ENCODE measurements at places on chromosomes 6 and 20.

DNA sequence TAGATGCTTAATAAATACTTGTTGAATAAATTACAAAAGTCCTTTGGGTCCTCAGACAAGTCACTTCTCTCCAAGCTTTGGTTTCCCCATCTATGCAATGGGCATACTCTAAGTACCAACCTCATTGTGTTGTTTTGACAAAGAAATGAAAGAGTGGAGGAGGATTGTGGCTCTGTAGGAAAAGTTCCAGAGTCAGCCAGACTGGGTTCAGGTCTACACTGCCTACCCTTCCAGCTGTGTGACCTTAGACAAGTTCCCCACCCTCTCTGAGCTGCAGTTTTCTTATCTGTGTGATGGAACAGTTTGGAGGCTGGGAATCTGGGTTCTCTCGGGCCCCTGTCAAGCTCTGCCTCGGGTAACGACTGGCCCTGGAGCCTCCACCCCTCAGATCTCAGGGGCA, 53.9 kb downstream of the SNAI1 start:
- DNase-seq, result no peak

DNA sequence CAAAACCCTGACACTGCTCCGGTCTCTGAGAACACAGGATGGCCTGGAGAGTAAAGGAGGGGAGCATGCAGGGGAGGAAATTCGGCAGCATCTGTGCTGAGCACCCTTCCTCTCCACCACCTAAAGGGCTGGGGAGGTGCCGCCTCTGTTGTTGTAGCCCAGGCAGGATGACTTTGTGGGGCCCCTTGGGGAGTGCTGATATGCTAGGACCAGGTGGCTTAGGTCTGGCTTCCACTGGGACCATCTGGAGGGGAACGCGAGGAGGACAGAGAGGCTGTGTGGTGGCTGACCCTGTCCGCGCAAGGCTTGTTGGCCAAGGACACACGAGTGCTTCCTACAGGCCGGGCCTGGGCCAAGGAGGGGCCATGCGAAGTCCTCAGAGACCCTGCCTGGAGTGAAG, 9.9 kb upstream of the RPS6KA2 start:
- DNase-seq, result no peak

DNA sequence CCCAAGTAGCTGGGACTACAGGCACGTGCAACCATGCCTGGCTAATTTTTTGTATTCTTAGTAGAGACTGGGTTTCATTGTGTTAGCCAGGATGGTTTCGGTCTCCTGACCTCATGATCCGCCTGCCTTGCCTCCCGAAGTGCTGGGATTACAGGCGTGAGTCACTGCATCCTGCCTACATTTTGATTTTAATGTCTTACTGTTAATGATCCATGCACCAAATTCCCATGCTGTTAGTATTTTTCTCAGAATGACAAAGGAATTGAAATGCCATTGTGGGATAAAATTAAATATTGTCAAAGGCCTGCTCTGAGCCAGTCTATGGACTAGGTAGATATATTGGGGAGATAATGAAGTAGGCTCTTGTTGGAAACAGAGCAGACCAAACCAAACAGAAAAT, 28.2 kb downstream of the CBFA2T2 start:
- DNase-seq, result no peak

DNA sequence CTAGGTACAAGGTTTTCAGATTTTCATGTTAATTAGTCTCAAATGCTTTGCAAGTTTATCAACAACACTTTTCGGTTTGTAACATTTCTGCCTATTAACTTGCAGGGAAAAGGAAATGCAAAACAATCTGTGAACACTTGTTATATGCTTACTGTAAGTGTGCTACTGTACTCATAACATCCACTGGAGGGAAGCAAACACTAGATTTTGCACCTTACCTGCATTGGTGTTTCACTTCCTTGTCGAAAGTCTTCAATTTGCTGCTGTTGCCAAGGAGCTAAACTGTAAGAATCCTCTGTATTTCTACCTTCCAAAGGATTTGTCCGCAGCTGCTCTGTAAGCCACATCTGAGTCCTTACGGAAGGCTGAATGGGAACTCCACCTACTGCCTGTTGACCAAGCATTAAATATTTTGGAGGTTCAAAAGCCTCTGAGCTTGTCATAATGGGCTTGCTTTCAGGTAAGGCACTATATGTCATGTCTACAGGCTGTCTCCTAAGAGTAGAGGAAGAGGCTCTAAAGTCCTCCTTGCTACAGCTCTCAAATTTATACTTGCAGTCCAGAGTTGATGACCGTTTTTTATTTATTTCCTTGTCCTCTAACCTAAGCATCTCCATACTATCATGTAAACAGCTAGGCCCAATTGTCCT, 17.3 kb downstream of the PLN start:
- DNase-seq, result no peak

DNA sequence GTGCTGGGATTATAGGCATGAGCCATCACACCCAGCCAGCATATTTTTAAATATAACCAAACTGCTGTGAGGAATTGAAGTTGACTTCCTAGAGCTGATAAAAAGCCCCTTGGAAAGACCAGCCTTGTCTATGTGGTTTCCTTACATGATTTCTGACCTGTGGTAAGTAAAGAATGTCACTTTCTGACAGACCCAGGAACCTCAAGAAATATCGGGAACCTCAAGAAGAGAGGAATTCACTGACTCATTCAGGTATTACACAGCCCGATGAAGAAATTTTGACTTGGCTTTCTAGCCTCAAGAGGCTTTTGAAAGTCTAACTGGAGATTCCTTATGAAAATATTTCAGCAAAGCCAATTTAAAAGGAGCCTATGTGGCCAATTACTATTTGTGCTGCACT, 71.8 kb downstream of the FOXF2 start:
- DNase-seq, result no peak

DNA sequence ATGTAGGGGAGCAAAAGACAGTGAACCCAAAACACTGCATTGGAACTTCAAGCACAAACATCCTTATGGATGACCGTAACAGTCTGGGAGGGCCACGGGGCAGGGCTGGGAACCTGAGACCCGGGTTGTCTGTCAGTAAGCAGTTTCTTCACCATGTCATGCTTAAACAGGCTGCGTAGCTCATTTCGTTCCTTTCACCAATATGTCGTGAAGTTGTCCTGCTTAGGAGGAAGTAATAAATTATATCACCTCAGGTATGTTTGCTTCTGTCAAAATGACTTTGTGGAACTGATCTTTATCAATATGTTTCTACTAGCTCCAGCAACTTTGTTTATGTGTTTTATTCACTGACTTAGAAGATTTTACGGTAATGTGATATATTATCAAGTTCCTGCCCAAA, 12.4 kb upstream of the MAK start:
- no peak for DNase-seq

- DNase-seq, result no peak
Observed at GRCh38 chr6:35492258-35492973, 4.5 kb downstream of the TEAD3 start.

DNA sequence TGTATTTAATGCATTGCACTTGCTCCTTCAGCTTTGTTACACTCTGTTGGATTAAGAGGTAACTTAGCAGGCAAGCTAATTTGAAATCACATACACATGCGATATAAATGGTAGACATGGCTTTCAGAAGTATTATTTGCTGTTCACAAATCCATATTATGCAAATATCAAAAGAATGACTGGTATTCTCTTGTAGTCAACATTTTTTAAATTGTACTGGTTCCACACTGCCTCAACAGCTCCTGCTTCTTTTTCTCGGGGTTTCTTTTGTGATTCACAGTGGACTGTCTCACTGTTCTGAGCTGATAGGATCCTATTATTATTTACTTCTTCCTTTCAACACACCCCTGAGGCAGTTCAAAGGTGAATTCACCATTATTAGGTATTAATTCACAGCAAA, 927.4 kb downstream of the KIF16B start:
- DNase-seq, result no peak

- no peak for DNase-seq
Observed at GRCh38 chr6:46505693-46506512, 14.7 kb upstream of the RCAN2 start.

DNA sequence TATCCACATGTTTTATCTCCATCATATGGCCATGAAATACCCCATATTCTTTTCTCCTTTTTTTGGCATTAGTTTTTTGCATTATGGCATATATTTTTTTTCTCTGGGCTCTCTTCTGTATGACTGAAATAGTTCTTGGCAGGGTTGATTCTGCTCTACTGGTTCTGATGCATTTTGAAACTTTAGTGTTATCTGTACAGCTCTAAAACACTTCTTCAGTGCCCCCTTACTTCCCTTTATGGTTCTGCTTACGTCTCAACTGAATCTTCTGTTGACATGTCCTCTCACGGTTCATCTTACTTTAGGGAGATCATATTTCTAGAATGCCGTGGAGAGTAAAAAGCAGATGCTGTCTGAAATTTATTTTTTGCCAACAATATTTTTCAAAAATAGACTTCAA, 23.2 kb upstream of the TXNDC5 start:
- DNase-seq, result no peak

DNA sequence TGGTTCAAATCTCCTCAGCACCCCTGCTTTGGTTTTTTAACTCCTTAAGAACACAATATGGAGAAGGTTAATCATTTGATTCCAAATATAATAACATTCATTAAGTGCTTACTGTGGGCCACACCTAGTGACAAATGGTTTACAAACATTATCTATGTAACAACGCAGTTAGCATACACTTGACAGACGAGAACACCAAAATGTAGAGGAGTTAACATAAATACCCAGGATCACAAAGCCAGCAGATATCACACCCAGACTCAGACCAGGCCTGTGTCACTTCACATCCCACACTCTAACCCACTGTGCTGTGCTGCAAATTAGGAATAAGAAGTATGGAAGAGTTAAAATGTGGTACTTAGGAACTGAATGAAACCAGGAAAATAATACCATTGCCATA, 82.9 kb downstream of the AGPAT4 start:
- no peak for DNase-seq

DNA sequence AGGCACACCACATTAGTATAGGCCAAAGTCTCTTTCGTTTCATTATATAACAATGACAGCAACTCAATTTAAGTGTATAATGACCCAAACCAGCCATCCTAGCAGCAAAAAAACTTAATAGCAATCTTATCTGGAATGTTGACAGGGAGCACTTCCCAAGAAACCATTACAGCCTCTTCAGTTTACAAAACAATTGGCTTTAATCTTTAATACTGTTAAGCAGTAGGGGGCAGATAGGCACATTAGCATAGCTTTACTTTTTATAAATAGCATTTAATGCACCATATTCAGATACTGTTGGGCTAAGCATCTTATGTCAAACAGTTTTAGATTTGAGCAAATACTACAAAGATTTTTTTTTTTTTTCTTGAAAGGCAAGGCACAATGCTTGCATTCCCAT, 193.3 kb upstream of the MAP3K7 start:
- DNase-seq, result no peak

GRCh38 chr6:82415820-82416219, 52.2 kb downstream of the TPBG start:
- no peak for DNase-seq

GRCh38 chr6:144353871-144354314, 68.8 kb downstream of the UTRN start:
- DNase-seq, result no peak

- no peak for DNase-seq
Observed at GRCh38 chr20:1424336-1424735, 31.5 kb upstream of the FKBP1A start.

DNA sequence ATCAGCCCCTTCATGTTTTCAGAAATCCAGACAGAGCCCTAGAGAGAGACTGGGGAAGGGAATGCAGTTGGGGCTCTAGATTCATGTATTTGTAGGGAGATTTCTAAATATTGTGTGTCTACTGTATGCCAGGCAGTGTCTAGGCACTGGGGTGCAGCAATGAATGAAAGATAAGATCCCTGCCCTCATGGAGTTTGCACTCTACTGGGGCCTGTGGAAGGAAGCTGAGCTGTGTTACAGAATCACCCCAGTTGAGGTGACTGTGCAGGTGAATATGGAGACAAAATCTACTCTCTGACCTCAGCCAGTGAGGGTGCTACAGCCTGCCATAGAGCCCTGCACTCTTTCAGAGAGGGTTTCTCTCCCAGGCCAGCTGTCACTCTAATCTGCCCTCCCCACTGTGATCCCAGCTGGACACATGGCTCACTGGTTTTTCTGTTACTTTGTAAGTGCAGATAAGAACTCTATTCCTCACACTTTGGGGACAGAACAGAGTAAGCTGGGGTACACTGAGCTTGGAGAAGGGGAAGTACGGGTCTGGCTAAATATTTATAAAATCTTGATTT, 69.2 kb upstream of the E2F3 start:
- no peak for DNase-seq

DNA sequence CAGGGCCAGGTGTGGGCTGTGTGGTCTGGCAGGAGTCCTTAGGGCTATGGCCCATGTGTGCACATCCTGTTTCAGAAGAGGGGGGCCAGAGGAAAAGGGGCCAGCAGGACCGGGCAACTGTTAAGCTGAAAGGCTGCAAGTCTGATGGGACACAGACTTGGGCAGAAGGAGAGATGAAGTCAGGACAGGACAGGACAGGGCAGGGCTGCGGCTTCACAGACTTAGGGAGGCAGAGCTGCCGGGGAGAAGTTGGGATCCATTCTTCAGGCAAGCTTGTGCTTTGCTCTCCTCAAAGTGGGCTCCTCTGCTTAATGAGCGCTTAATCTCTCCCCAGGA, 28.7 kb downstream of the MOCS1 start:
- no peak for DNase-seq

DNA sequence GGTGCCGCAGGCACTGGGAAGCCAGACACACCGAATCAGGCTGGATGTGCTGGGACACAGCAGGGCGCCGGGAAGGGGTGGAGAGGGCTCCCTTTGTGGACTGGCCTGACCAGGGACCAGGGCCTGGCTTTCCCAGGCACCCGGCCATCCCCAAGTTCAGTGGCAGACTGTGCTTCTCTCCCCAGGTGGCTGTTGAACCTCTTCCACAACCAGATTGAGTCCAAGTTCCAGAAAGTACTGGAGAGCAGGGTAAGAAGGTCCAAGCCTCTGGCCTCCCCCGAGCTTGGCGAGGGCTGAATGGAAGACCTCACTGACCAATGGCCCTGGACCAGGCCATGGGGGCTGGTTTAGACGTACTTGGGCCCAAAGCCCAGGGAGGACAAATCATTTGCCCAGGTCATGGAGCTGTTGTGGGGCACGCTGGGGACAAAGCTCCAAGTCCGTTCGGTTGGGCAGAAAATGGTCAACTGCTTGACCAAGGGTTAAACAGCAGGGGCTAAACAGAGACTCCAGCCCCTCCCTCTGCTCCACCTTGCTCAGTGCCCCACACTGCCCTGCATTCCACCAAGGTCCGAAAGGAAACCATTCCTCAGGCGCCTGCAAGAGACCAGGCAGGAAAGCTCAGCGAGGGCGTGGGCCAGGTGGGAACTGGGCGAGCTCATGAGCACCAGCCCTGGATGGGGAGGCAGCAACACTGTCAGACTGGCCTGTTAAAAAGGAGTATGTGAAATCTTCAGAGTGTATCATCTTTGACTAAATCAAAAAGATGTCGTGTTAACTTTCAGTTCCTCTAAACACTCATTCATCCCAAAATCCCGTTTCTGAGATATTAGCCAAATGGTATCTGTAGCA, 9.1 kb downstream of the LBP start:
- DNase-seq, result no peak

- DNase-seq, result no peak
Observed at GRCh38 chr6:22980446-22980845, 411.1 kb downstream of the HDGFL1 start.

- no peak for DNase-seq
Observed at GRCh38 chr6:9532621-9533557, 882.0 kb downstream of the TFAP2A start.

Measured in stimulated activated CD4-positive, alpha-beta T cell treated with anti-CD3 and anti-CD28 coated beads, Interleukin-4, amount 100 ng/mL, for 48 hours (primary cell).